Kidney (tissue), 22 donors: ENCODE measurements at places on chromosomes 1 and 21.

DNA sequence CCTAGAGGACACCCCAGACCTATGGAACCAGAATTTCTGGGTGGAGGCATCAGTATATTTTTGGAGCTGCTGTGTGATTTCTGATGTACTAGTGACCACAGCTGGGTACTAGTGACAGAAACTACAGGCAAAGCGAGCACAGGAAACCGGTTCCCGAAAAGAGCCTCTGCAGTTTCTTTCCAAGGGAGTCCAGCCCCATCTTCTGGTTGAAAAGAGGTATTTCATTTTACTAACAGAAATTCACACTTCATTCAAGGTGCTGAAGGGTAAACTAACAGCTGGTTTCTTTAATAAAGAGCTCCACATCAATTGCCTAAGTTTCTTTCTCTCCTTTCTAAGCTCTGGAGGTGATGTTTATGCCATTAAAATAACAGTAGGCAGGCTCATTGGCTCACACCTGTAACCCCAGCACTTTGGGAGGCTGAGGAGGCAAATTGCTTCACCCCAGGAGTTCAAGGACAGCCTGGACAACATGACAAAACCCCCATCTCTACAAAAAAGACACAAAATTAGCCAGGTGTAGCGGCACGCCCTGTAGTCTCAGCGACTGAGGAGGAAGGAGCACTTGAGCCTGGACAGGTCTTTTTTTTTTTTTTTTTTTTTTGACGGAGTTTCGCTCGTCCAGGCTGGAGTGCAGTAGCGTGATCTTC lies 22.0 kb downstream of the THAP3 start:
- DNase-seq = peak; percentile 62

DNA sequence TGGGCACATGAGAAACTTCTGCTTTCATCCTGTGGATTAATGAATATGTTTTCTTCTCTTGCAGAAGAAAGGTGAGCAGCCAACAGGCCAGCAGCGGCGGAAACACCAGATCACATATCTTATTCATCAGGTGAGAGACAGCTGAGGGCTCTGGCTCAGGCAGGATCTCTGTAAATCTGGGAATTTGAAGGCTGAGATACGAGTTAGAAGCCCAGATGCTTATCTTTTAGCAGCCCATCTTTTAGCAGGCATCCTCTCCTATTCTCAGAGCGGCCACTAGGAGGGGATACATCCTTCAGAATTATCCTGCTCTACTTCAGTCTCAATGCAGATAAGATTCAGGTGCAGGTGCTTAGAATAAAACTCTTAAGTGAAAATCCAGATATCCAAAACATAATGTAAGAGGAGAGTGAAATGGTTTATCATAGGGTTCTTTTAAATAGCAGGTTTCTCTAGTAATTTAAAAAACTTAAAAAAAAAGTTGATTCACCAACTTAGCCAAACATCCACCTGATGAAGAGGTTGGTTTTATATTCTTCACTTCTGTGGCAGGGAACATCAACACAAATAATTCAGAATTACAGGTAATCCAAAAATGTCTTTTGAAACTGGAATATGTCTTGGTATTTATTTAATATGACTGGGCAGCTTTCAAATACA lies 19.3 kb downstream of the SH2D2A start:
- peak; percentile 78 for DNase-seq

GRCh38 chr1:9225411-9225785 lies 9.2 kb upstream of the H6PD start:
- DNase-seq = no peak

- DNase-seq = no peak
Measured at GRCh38 chr1:18908911-18909771, 6.8 kb upstream of the ALDH4A1 start.

- DNase-seq = no peak
Measured at GRCh38 chr21:29206445-29206844, 76.0 kb downstream of the MAP3K7CL start.

- peak; percentile 82 for DNase-seq
Measured at GRCh38 chr1:93681101-93681988, at the start of gene BCAR3. Gene BCAR3 (minus strand): TSS chr1:93681837. CDS start chr1:93674930, 6,907 bp downstream.

DNA sequence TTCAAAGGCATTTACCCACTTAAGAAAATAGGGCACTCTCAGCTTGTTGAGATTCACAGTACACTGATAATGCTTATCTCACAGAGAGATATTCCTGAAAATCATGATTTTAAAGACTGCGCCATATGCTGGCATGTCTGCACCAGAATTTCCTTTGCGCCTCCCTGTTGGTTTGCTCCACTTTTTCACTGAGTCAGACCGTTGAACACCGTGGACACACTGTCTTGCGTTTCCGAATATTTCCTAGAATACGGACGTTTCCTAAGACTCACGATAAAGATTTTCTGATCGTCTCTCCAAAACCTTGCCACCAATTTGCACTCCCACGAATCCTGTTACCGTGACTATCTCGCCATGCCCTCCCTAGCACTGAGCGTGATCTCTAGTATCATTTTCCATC lies 497 bp upstream of the C1orf115 start:
- no peak for DNase-seq

DNA sequence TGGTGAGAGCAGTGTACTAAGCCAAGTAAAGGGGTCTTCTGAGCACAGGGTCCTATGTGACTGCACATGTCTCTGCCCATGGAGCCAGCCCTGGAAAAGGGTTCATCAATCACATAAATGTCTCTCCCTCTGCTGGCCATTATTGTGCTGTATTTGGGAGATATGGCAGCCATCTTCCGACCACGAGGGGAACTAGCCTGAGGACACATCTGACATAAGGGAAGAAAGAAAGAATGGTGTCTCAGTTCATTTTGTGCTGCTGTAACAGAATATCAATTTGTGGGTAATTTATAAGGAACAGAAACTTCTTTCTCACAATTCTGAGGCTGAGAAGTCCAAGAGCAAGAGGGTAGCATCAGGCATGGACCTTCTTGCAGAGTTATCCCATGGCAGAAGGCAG lies 55.1 kb upstream of the GJA5 start:
- no peak for DNase-seq

DNA sequence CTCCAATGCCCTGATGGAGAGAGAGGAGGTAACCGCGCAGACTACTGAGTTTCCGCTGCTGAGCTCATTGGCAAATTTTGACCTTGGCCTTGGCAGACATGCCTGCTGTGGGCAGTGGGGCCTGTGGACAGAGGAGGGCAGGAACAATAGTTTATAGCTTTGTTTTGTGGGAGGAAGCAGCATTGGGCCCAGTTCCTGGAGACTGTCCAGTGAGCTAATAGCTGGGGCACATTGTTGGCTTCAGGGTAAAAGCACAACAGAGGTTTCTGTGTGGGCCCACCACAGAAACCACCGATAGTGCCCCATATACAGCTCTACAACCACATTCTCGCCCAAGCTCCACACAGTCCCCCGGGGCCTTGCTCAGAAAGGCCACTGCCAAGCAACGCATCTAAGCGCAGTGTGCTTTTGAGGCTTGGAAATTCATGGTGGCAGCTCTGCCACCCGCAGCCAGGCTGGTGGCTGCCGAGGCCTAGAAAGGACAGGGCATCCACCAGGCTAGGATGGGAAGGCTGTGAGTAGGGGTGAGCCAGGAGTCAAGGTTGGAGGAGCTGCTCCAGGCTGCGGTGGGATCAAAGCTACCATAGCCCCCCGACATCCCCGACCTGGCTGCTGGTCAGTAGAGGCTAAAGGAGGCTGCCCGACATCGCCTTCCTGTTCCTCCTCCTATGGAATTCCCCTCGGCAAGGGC lies 43.2 kb downstream of the NEK2 start:
- no peak for DNase-seq

GRCh38 chr1:244236721-244237120 lies 185.6 kb downstream of the ZBTB18 start:
- no peak for DNase-seq

DNA sequence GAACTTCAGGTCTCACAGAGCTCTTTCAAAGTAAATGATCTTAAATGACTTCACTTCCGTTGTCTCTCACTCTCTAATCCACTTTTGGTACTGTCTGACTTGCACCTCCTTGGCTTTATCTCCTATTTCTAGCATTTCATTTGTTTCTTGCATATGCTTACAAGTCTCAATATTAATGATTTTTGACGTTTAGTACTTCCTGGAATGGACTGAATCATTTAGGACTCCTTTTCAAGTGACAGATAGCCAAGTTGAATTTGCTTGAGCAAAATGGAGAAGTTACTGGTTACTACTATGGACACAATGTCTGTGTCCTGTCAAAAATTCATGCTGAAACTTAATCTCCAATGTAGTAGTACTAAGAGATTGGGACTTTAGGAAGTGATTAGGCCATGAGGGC lies 7.0 kb upstream of the SGIP1 start:
- DNase-seq = no peak

DNA sequence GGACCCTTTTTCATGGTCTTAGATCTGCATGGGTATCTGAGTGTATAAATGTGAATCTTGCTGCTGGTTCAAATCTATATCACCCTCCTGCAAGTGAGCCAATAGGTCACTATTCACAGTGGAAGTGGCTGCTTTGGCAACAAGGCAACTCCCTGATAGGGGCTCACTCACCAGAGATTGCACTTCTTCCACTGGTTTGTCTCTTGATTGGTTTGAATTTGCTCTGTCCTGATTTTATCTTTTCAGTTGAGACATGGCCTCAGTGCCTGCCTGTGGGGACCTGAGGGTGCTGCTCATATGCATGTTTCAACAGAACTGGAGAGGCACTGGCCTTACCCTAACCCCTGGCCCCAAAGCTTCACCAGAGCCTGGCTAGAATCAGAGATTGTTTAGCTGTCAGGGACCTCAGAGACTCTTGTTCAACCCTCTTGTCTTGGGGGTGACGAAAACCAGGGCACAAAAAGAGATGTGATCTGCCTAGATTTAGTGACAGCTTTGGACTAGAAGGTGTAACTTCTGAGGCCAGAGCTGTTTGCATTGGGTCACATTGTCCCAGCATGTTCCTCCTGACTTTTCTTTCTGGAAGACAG lies 16.9 kb downstream of the AVPR1B start:
- no peak for DNase-seq

GRCh38 chr1:93663208-93663614 lies 18.4 kb downstream of the BCAR3 start:
- no peak for DNase-seq

DNA sequence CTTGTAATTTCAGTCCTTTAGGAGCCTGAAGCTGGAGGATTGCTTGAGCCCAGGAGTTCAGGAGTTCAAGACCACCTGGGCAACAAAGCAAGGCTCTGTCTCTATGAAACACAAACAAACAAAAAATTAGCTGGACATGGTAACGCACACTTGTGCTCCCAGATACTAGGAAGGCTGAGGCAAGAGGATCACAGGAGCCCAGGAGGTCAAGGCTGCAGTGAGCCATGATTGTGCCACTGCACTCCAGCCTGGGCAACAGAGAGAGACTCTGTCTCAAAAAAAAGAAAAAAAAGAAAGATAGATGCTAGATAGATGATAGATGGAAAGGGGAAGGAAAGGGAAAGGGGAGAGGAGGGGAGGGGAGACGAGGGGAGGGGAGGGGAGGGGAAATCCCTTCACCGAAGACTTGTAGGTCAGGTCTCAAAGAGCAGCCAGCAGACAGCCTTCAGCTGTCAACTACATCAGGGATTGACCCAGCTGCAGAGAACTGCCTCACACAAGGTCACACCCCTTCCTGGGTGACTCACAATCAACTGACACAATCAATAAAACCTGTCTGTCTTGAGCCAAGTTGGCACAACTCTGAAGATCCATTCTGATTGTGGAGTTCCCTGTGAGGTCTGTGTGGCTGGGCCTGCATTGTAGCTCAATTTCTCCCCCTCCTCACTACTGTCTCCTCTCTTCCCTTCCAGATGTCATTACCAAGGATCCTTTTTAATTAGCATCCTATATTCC lies 200.6 kb downstream of the RGS7 start:
- no peak for DNase-seq

GRCh38 chr1:19462781-19463503 lies 22.4 kb downstream of the CAPZB start:
- no peak for DNase-seq

DNA sequence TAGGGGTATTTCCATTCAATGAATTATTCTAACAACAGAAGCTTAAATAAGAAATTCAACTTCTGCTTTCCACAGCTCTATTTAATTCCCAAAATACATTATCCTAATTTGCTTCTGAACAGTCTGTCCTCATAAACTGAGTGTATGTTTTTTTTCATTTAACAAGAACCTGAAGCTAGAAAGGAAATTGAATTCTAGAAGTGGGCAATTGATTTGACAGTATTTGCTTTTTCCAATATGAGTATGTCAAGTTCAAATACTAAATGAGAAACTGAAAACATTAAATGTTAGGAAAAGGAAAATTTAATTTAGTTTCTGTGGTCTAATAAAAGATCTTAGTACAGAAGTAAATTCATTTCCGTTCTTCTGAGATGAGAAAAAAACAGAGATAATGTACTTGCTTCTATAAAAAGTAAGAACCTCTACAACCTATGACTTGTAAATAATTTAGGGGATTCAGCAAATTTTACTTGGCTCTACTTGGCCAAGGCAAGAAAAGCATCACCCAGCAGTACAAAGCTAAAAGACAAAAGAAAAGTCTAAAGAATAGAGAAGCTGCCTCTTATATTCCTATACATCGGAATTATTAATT lies 31.1 kb downstream of the RAB3GAP2 start:
- no peak for DNase-seq
